Choroid plexus epithelial cell (primary cell): ENCODE measurements at places on chromosomes 3 and 15.

- DNase-seq: no peak
Measured at GRCh38 chr15:90593499-90594158, 63.9 kb downstream of the CRTC3 start.

DNA sequence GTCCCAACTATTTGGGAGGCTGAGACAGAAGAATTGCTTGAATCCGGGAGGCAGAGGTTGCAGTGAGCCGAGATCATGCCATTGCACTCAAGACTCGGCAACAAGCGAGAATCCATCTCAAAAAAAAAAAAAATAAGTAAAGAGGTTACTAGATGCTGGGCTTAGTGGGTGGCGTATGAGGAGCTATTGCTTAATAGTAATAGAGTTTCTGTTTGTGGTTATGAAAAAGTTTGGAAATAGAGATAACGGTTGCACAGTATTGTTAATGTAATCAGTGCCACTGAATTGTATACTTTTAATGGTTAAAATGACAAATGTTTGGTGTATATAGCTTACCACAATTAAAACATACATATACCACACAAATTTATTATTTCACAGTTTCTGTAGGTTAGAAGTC, 14.7 kb upstream of the HHATL start:
- no peak for DNase-seq

- DNase-seq: no peak
Measured at GRCh38 chr3:17709236-17709810, 33.1 kb downstream of the TBC1D5 start.

- DNase-seq: peak; percentile 93
Measured at GRCh38 chr3:186287711-186288110, 74.3 kb downstream of the DGKG start.

- DNase-seq: no peak
Measured at GRCh38 chr3:113421082-113421481, 20.2 kb downstream of the CFAP44 start.

DNA sequence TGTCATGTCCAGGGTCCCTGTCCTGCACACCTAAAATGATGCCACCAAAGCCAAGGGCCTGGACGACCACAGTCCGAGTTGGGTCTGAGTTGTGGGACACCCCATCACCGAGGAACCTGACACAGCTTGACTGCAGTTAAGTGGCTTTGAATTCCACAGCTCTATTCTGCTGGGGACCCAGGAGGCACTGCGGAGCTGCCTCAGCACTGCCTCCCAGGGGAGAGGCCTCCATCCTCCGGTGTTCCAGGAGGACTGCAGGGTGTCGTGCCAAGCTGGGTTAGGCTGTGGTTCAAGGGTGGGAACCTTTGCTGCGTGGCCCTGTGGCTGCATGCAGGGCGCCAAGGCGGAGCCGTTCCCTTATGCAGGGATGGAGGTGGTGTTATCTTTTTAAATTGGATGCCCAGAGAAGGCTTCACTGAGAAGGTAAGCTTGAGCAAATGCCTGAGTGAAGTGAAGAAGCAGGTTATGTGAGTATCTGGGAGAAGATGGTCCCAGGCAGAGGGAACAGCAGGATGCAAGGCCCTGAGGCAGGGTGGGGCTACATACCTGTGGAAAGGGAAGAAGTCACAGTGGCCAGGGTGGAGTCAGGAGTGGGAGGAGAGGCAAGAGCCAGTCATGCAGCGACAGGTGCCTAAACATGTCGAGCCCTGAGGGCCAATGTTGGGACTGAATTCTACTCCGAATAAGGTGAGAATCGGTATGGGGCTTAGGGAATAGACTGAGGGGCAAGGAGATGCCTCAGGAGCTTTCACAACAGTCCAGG, 144.8 kb downstream of the TPRA1 start:
- no peak for DNase-seq

GRCh38 chr3:99928771-99929744, 111.4 kb downstream of the CMSS1 start:
- no peak for DNase-seq

DNA sequence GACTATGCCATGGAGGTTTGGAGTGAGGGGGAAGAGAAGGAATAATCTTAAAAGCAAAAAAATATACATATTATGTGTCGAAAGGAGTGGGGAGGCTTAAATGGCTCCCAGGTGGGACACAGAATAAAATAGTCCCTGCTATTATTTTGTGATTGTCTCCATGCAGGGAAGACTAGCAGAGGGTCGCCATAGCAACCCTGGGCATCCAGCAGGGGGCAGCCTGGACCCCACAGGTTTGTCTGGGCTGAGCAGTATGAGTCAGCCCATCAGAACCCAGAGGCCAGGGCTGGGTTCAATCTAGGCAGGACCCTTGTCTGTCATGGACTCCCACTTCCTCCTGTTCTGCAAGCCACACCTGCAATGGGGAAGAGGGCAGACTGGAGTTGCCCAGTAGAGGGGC, 17.6 kb upstream of the LINGO1 start:
- peak; percentile 35 for DNase-seq

- DNase-seq: no peak
Measured at GRCh38 chr15:85440451-85440850, 60.0 kb downstream of the AKAP13 start.

- peak; percentile 26 for DNase-seq
Measured at GRCh38 chr15:93152951-93153350, 63.9 kb upstream of the RGMA start.

- no peak for DNase-seq
Measured at GRCh38 chr3:42675909-42676308, 9.4 kb upstream of the KLHL40 start.

GRCh38 chr3:23183731-23184130, 19.4 kb upstream of the UBE2E2 start:
- peak; percentile 84 for DNase-seq

- no peak for DNase-seq
Measured at GRCh38 chr3:188940573-188940932, 231.2 kb upstream of the TPRG1 start.

DNA sequence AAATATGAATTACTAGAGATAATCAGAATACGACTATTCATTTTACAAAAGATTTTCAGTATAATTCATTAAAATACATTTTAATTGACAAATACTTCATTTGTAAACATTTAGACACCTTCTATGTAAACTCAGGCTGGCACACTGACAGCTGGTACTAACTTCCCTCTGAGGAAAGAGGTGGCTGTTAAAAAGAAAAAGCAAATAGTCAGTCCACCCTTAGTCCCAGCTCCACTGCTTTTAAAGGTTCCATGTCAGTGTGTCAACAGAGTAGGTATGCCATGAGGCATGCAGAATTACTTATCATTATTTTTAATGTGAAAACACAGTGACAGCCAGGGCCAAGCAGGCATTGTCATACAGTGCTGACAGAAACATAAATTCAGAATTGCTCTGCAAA, 16.1 kb downstream of the TM6SF1 start:
- DNase-seq: no peak

GRCh38 chr3:44476963-44477311, 533 bp downstream of the ZNF445 start:
- no peak for DNase-seq
